Dermis blood vessel endothelial cell (primary cell): ENCODE measurements at places on chromosomes 1 and 21.

GRCh38 chr1:154975409-154976059, 1.1 kb downstream of the CKS1B start:
- DNase-seq: peak; percentile 68

DNA sequence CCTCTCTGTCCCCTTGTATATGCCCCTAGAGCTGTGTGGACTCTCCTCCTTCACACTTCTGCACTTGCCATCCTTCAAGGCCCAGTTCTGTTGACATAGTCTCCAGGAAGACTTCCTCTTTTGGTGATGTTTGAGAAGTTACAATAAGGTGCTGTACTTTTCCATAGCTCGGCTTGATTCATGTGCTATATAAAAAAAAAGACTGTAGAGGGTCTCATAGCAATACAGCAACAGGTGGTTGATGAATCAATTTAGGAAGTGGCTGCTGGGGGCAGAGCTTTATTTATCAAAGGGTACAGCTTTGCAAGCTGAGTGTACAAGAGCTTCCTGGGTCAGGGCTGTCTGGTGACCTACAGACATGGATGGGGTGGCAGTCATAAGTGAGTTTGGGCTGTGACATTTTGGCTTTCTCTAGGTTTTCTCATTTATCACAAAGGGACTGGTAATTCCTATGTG, 102.7 kb downstream of the RUNX1 start:
- no peak for DNase-seq

- DNase-seq: no peak
These were observed 93.7 kb downstream of the VAV3 start for GRCh38 chr1:107871259-107871658.

DNA sequence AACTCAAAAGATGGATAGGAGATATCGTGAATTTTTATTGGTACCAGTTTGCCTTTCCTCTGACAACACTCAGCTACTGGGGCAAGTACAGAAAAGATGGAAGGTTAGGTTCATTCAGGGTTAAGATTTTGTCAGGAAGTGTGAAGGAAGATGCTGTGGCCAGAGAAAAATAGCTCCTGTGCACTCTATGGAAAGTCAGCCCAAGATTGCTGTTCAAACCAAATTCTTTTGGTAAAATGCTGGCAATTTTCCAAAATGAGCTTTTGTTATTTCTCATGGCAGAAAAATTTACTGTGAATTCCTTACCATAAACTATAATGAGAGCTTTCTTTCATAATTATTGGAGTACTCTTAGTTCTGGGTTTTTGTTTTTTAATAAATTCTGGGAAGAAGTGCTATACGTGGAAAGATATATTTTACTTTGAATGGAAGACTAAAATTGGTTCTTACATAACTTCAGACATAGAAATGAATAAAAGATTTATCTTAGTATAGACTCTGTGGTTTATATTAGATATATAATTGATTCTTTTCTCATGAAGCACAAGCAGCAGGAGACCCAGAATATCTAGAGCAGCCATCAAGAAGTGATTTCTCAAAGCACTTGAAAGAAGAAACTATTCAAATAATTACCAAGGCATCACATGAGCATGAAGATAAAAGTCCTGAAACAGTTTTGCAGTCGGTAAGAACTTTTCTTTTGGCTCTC, 112.2 kb downstream of the USP25 start:
- peak; percentile 75 for DNase-seq
